ENCODE measurements at places on chromosomes 1 and 21.
A peak's percentile ranks its signal among the peaks of the same experiment; 100 is the strongest.

DNA sequence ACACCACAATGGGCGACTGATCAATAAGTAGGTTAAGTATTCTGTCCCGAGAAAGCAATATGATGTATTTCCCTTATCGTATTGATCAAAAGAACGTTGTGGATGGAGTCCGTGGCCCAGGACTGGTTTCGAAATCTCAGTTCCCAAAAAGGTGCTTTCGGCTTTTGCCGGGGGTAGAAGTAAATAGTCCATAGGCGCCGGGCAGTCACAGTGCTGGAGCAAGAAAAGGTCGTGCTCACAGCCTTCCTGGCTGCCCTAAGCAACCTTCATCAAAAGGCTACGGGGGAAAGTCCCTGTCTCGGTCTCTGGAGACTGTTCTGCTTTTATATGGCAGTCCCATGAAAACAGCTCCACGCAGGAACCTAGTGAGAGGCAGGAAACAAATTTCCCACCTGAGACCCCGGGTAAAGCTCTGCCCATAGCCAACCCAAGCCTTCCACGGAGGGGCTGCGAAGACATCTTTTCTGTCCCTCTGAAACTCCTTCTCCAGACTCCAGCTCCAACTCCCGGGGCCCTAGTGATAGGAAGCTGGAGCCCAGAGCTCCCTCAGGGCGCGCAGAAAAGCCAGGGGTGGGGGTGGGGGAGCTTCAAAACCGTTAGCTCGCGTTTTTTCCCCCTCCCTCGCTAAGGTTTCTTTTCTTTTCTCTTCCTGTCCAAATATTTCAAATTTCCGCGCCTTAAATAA lies 7.0 kb downstream of the CDKN2C start:
- H3K4me1 ChIP-seq = peaks cover 44% of the 10 kb centered on the region
- H3K27me3 ChIP-seq = no peaks in the 10 kb centered on the region
- H3K4me3 ChIP-seq = peak overlapping the region; percentile 69
- H3K36me3 ChIP-seq = peaks cover 5% of the 10 kb centered on the region
- DNase-seq = no peak
- H3K27ac ChIP-seq = peak overlapping the region; percentile 100

GRCh38 chr1:245683676-245684075 lies 528.9 kb downstream of the KIF26B start:
- H3K27ac ChIP-seq = no peak overlapping the region
- no peaks in the 10 kb centered on the region for H3K4me1 ChIP-seq
- H3K4me3 ChIP-seq = no peak overlapping the region
- DNase-seq = no peak
- no peaks in the 10 kb centered on the region for H3K36me3 ChIP-seq

GRCh38 chr1:60118085-60118484 lies 44.5 kb upstream of the C1orf87 start:
- H3K27ac ChIP-seq = no peak overlapping the region
- H3K27me3 ChIP-seq = no peaks in the 10 kb centered on the region
- no peaks in the 10 kb centered on the region for H3K36me3 ChIP-seq
- no peak for DNase-seq
- no peak overlapping the region for H3K4me3 ChIP-seq
- no peaks in the 10 kb centered on the region for H3K4me1 ChIP-seq

DNA sequence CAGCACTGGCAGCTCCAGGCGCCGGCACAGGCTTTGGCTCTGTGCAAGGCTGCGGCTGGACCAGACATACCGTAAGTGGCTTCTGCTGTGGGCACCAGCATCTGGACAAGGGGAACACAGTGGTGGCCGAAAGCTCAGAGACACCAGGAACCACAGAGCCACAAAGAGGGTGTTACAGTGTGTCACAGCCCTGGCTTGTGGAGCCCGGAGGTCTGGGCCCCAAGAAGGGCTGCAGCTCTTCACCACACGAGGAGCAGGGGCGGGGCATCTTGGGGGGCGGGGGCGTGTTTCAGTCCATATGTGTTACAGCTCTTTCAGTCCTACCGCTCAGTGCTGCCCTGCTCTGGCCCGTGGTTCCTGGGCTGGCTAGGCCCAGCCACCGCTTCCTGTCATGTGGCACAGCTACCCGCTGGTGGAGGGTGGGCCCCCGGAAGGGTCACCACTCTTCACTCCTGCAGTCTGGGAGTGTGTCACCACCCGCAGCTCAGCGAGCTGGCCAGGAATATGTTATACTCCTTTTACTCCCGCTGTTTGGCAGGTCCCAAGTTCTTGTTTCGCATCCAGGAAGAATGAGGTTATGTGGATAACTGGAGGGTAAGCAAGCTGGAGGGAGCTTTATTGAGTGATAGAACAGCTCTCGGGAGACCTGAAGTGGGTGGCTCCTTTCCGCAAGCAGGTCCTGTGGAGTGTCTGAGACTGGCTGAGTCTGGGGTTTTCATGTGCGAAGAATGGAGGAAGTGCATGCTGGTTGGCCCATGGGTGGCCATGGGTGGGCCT lies 3.3 kb upstream of the LSM10 start:
- H3K4me3 ChIP-seq = no peak overlapping the region
- no peaks in the 10 kb centered on the region for H3K27me3 ChIP-seq

GRCh38 chr1:161721738-161722343 lies 497 bp downstream of the FCRLB start:
- H3K27ac ChIP-seq = no peak overlapping the region
- H3K27me3 ChIP-seq = no peaks in the 10 kb centered on the region
- no peaks in the 10 kb centered on the region for H3K4me1 ChIP-seq
- H3K36me3 ChIP-seq = no peaks in the 10 kb centered on the region
- no peak overlapping the region for H3K4me3 ChIP-seq
